Activated CD4-positive, alpha-beta T cell treated with anti-CD3 and anti-CD28 coated beads for 4 hours (primary cell): ENCODE measurements at places on chromosomes 11 and 22.
A peak's percentile ranks its signal among the peaks of the same experiment; 100 is the strongest.

- no peak for DNase-seq
Observed at GRCh38 chr22:43526946-43527345, 115.1 kb downstream of the MPPED1 start.

DNA sequence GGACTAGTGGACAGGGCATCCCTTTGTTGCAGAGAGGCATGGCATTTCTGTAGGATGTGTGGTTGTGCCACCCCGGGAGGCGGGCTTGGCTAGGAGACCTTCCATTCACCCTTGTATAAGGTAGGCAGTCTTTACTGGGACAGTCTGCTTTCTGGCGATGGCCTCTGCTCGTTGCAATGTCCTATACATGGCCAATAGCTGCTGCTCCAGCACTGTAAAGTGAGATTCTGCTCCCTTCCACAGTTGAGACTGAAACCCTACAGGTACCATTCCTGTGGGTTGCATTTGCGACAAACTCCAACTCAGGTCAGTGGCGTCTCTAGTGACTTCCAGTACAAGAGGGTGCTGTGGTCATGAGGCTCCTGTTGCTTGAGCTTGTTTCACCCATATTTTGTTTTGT is 20.4 kb upstream of the APOL3 start:
- no peak for DNase-seq

DNA sequence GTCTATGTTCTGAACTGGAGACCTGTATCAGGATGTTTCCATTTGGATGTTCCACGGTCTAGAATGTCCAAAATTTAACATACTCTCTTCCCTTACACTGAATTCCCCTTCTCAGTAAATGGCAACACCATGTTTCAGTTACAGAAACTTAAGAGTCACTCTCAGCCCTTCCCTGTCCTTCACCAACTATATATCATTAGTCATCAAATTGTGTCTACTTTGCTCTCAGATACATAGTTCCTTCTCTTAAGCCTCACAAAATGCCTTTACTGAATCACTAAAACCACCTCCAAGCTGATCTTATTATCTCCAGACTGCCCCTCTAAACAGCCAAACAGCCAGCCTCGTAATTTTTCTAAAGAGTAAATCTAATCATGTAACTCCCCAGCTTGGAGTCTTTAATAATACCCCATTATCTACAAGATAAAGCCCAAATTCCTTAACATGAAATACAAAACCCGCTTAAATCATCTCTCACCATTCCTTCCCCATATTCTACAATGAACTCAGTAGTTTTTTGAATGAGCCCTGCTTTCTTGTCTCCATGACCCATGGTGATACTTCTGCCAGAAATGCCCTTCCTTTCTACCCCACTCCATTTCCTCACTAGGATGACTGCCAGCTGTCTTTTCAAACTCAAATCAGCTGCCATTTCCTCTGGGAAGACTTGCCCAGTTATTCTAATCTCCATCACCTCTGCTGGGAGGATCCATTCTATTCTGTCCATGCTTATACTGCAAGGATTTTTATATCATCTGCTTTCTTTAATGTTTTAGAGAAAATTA is 102.7 kb upstream of the ARHGAP42 start:
- DNase-seq: no peak

DNA sequence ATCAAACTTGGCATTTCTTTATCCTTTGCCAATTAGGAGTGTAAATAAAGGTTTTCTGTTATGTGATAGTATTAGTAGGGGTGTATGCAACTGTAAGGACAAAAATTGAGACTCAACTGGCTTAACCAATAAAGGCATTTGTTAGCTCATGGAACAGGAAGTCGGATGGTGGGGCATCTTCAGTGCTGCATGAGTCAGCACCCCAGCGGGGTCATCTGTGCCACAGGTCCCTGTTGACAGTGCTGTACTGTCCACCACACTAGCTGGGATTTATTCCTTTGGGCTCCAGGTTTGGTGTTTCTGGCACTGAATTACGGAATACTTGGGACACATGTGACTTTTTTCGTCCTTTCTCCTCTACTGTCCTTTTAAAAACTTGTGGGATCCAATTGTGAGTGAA is 86.0 kb downstream of the PPP6R3 start:
- no peak for DNase-seq

GRCh38 chr22:47195484-47196165 is 433.2 kb downstream of the TBC1D22A start:
- no peak for DNase-seq

DNA sequence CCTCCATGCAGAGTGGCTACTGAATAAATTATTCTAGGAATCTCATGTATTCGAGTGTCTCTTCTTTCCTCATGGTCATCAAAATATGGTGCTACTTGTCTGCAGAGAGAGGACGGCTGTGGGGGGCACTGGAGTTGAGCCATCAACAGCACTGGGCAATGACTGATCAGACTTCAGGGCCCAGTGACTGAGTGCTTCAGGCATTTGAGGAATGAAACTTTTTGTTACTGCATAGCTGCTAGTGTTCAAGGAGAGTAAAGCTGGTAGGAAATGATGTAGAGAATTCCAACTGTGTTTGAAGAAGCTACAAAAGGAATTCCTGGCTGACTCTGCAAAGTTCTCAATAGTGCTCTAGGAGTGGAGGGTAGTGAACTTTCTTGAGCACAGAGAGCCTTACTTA is 277.7 kb downstream of the CADM1 start:
- DNase-seq: no peak

- no peak for DNase-seq
Observed at GRCh38 chr11:86702220-86702983, 30.0 kb upstream of the ME3 start.

DNA sequence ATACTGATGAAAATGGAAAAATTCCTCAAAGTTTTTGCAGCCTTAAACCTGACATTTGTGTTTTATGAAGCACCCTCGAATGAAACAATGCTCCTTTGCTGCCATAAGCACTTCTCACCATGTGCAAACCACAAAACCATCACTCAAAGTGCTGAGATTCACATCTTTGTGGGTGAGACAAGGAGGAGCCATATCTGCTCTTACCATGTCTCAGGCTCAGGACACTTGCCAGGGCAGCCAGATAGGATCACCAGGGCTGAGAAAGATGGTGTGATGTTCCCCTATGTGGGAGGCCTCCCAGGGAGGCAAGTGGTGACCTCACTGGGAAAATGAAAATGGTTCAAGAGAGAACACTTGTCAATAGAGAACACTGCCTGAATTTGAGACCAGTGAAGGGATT is 120.4 kb downstream of the CCDC34 start:
- DNase-seq: no peak

- no peak for DNase-seq
Observed at GRCh38 chr11:76007166-76007565, 192.2 kb downstream of the UVRAG start.

- DNase-seq: peak; percentile 93
Observed at GRCh38 chr11:65422633-65423515, at the start of gene NEAT1. TSS of gene NEAT1 (plus strand) at chr11:65422798.

GRCh38 chr11:63920126-63920938 is 3.4 kb upstream of the RCOR2 start:
- DNase-seq: no peak

DNA sequence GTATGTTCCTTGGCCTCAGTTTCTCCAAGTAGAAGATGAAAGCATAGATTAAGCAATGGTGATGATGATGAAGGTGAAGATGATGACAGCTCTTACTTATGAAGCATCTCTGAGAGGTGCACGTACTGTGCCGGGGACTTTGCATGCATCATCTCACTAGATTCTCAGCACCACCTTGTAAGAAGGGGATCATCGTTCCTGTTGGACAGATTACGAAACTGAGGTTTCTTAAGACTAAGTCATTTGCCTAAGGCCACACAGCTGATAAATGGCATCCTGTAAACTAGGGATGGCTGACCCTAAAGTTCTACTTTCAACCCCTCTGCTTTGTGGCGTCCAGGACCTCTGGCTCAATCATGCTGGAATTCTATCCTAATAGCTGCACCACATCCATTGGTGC is 8.7 kb downstream of the MS4A15 start:
- no peak for DNase-seq

DNA sequence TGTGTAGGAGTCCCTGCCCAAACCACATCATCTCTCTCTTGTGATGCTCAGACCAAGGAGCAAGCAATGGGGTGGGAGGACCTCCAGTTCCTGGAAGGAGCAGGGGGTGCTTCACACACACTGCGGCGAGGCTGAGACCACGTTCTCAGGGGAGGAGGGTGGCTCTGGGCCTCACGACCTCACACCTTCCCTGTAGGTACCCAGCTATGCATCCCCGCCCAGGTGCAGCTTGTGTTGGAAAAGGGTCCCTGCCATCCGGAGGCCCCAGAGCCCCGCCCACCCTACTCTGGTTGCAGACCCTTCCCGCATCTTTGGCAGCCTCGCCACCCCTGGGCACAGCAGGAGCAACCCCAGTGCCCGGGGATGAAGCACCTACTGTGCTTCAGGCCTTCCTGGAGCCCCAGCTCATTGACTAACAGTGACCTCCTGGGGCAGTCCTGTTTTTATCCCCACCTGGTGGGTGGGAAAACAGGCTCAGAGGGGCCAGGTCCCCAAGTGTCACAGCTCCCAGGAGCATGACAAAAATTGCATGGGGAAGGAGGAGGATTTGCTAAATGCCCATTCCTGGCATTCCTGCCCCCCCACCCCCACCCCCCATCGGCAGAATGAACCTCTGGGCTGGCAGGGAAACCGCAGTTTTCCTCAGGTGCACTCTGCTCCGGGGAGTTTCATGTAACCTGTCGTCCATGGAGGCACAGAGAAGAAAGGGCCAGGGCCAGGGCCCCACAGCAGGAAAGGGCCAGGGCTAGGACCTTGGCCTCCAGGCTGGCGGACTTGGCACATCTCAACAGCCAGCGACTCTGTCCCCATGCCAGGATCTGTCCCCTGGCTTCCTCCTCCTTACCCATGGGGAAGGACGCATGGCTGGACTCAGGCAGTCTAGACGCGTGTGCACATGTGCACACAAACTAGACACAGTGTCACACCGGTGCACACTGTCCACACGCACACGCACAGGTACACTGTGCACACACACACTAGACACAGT is 81.0 kb downstream of the IGLL1 start:
- DNase-seq: no peak

- no peak for DNase-seq
Observed at GRCh38 chr11:112837162-112837826, 123.9 kb upstream of the NCAM1 start.

- no peak for DNase-seq
Observed at GRCh38 chr11:116544721-116545120, 228.1 kb downstream of the BUD13 start.

DNA sequence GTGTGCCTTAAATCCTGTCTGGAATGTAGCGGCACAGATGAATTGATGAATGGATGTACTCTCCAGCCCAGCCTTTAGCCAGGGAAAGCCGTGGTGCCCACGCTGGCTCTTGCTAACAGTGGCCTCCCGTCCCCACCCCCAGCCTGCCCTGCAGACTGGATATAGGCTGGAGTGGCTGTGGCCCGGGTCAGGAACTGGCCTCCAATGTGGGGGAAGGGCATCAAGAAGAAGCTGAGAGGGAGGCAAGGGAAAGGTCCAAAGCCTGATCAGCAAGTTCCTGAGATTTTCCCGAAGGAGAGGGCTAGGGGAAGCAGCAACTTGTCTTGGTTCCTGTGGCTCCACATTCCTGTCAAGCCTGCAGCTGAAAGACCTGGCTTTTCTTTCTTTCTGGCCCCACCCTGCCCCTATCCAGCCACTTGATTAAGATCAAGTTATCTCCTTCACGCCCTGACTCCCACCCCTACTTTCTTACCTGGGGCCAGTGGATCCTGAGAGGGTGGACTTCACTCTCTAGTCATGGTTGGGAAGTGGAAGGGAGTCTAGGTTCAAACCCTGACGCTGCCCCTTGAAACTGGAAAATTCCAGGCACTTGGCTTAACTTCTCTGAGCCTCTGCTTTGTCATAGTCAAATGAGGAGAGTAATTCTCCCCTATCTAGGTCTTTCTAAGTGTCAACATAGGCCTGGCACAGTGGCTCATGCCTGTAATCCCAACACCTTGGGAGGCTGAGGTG is 11.0 kb upstream of the MICALL1 start:
- DNase-seq: no peak

- DNase-seq: no peak
Observed at GRCh38 chr11:36239636-36240035, 49.6 kb downstream of the COMMD9 start.

DNA sequence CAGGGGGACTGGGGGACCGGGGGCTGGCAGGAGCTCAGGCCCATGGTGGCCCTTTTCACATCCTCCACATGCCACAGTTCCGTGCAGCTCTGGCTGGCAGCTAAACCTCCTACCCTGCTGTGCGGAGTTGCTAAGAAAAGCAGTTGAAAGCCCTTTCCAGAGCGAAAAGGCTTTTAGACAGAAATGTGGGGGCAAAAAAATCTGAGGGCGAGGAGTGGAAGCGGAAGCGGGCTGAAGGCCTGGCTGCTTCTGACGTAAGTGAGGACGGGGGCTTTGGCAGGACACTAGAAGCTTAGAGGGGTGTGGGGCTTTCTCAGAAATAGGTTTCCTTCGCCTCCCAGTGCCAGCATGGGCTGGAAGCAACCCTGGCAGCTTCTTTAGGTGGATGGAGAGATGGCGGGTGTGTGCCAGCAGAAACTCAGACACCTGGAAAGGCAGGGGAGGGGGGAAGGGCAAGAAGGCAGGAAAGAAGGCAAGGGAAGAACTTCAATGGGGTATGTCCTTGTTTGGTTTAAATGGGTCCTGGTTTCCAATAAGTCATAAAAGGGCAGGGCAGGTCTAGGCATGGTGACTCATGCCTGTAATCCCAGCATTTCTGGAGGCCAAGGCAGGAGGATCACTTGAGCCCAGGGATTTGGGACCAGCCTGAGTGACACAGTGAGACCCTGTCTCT is 11.2 kb upstream of the DGKZ start:
- DNase-seq: no peak

- DNase-seq: no peak
Observed at GRCh38 chr11:47480762-47481161, 31.8 kb upstream of the RAPSN start.

GRCh38 chr11:47172740-47173336 is 3.8 kb downstream of the ARFGAP2 start:
- DNase-seq: no peak
